ENCODE measurements at places on chromosomes 6 and 20.

DNA sequence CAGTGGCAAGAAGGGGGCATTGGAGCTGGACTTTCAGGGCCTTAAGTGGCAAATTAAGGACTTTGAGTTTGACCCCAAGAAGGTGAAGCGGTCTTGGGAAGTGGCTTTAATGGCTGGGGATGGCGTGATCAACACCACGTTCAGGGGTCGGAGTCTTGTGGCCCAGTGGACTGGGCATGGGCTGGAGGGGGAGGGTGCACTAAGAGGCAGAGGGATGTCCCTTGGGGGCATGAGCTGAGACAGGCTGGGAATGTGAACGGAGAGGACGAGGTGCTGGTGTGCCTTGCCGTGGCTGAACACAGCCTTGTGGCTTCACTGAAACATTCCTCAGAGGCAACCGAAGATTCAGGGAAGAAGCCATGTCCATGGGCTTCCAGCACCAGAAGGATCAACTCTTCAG, 227.0 kb downstream of the SYNDIG1 start:
- H3K27me3 ChIP-seq = peaks cover 4% of the 10 kb centered on the region
- no peak overlapping the region for H3K4me3 ChIP-seq
- no peak for DNase-seq
- no peaks in the 10 kb centered on the region for H3K36me3 ChIP-seq
- no peak overlapping the region for H3K27ac ChIP-seq

DNA sequence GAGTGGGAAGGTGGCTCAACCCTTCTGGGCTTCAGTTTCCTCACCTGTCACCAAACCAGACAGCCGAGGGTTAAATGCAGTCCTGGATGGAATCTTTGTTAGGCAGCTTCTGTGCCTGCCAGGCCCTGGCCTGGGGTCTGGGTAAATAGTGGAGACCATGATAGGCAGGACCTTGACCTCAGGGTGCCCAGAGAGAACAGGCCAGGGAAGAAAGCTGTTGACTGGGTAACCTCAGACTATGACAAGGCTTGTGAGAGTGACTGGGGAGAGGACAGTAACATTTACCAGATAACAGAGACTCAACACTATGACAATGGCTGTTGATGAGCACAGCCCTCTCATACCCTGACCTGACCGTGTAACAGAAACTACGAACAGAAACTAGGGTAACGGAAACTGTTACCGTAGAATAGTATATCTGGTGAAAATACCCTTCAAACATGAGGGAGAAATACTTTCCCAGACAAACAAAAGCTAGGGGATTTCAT, 218.3 kb downstream of the PREX1 start:
- no peak for DNase-seq
- H3K27ac ChIP-seq = no peak overlapping the region
- H3K4me1 ChIP-seq = peaks cover 8% of the 10 kb centered on the region
- no peaks in the 10 kb centered on the region for H3K27me3 ChIP-seq

DNA sequence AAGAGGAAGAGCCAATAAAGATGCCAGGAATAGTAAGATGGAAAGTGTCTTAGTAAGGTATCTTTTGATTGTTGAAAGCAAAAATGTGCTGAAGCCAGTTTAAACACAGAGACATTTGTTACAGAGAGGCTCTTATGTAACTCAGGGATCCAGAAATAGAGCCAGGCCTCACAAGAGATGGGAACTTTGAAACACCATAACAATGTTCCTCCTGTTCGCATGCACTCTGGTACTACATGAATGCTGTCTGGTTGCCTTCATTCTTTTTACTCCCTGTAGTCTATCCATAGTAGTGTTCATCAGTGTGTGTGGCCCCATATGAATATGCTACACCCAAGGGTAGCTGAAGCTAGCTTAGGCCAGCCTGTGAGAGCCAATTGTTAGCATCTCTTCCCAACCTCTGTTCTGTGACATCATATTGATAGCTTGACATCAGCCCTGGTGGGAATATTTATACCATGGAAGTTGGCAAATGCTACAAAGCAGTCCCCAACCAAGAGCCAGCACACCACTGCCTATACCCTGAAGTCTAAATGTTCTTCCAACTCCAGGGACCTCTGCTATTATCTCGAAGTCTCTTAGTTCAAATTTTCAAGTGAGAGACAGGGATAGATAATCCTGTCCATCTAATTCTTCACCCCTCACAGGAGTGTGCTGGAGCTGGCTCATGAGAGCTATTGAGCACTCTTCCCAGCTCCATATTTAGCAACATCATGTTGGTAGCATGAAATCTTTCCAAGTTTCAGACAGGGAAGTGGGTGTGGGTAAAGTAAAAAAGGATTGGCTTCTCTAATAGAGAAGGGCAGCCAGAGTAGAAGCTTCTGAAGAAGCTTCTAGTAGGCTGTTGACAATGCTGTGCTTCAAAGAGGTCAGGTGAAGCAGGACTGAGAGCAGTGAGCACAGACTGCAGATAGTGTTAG, 7.0 kb downstream of the NDUFAF5 start:
- peaks cover 9% of the 10 kb centered on the region for H3K36me3 ChIP-seq
- H3K4me3 ChIP-seq = no peak overlapping the region
- H3K27ac ChIP-seq = no peak overlapping the region
- peaks cover 24% of the 10 kb centered on the region for H3K4me1 ChIP-seq
- no peak for DNase-seq
- no peaks in the 10 kb centered on the region for H3K27me3 ChIP-seq

GRCh38 chr6:91566467-91566866, 979.6 kb upstream of the MAP3K7 start:
- DNase-seq = no peak
- no peak overlapping the region for H3K27ac ChIP-seq
- no peaks in the 10 kb centered on the region for H3K27me3 ChIP-seq
- H3K4me1 ChIP-seq = no peaks in the 10 kb centered on the region
- peaks cover 3% of the 10 kb centered on the region for H3K36me3 ChIP-seq

GRCh38 chr6:16236009-16236501, 2.3 kb upstream of the GMPR start:
- peaks cover 70% of the 10 kb centered on the region for H3K27me3 ChIP-seq
- H3K4me3 ChIP-seq = peak overlapping the region; percentile 14
- no peak overlapping the region for H3K27ac ChIP-seq

- DNase-seq = no peak
- peaks cover 3% of the 10 kb centered on the region for H3K36me3 ChIP-seq
- no peak overlapping the region for H3K4me3 ChIP-seq
- H3K27me3 ChIP-seq = no peaks in the 10 kb centered on the region
- no peaks in the 10 kb centered on the region for H3K4me1 ChIP-seq
These were observed 233.4 kb upstream of the ID4 start for GRCh38 chr6:19603721-19604120.

DNA sequence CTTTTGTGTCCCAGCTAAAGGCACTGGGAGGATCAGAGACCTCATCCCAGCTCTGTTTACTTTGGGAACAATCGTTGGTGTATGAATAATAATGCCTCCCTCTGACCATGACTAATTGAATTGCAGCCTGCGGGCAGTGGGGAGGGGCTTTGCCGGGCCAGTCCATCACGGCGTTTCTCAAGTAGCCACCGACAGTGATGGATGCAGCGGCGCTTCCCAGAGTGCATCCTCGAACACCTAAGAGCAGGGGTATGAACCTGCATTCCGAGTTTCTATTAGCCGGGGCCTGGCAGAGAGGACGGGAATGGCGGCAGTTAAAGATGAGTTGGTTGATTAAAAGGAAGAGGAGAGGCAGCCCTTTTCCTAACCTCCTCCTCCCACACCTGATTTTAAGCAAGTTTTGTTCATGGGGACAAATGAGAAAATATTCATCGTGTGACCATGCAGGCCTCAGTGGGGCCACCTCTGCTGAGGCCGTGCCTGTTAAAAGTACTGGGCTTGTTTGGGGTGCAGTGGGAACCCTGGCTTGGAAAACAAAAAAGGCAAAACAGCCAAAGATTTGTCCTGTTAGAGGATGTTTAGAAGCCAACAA, 154.1 kb downstream of the FOXA2 start:
- H3K27me3 ChIP-seq = peaks cover 96% of the 10 kb centered on the region
- peak; percentile 26 for DNase-seq
- H3K4me3 ChIP-seq = peak overlapping the region; percentile 38
- H3K36me3 ChIP-seq = no peaks in the 10 kb centered on the region
- H3K4me1 ChIP-seq = peaks cover 21% of the 10 kb centered on the region

GRCh38 chr6:5582762-5583161, 321.4 kb downstream of the FARS2 start:
- DNase-seq = no peak
- no peak overlapping the region for H3K4me3 ChIP-seq
- H3K27me3 ChIP-seq = no peaks in the 10 kb centered on the region
- peaks cover 7% of the 10 kb centered on the region for H3K36me3 ChIP-seq

DNA sequence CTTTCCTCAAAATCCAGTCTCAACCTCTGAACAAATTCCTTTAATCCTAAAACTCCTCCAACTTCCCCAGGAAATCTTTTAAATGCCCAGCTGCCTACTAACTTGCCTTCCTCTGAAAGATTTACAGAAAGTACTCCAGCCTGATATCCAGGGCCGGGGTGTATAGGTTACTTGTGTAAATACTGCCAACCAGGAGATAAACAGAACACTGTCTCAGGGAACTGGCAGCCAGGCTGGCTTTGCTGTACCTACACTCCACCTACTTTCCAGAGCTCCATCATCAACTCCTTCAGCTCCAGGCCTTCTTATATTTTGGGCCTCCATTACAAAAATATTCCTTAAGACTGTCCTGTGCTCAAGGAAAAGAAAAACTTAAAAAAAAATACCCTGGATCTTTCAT, 85.9 kb downstream of the CEP162 start:
- DNase-seq = no peak
- H3K4me1 ChIP-seq = no peaks in the 10 kb centered on the region
- no peak overlapping the region for H3K27ac ChIP-seq

DNA sequence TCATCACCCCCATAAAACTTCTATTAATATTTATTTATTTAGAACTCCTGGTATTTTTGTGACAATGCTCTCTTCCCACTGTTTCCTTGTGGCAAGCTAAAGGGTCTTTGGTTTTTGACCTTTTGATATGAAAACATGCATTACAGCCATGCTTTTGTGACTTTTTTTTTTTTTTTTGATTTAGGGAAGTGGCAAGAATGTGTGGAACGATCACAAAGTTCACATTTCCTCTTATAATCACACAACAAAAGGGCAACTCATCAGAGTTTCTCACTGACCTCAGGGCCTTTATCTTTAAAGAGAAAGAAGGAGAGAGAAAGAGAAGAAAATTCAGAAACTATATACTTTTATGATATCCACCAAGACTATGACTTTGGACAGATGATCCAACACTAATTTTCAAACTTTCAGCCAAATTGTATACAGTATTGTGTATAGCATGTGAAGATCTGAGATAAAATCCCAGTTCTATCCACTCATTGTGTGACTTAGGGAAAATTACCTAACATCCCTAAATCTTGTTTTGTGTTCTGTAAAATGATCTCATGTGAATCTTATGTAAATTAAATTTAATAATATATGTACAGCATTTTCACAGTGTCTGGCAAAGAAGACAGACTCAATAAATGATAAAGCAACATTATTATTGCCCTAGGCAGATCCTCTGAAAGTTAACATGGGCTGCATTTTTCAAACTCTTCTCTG, 106.8 kb upstream of the MARCKS start:
- H3K27ac ChIP-seq = peak overlapping the region; percentile 65
- no peak for DNase-seq
- no peaks in the 10 kb centered on the region for H3K27me3 ChIP-seq
- H3K4me3 ChIP-seq = no peak overlapping the region
- H3K4me1 ChIP-seq = peaks cover 13% of the 10 kb centered on the region

DNA sequence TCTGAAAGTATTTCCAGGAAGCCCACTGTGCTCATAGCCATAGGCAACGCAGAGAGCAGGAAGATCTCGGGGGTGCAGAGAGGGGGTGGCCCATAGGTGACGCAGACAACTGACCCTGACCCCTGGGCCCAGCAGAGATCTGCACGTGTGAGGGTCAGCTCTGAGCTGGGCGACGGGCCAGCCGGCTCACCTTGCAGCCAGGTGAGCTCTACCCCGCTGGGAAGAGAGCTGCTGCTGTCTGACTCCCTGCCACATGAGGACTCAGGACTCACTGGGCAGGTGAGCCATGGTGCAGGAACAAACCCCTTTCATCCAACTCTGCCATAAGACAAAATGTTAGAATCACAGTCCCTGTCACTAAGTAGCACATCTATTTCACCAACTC, 19.6 kb downstream of the ZBTB46 start:
- peaks cover 3% of the 10 kb centered on the region for H3K36me3 ChIP-seq
- no peak overlapping the region for H3K27ac ChIP-seq
- no peak overlapping the region for H3K4me3 ChIP-seq

DNA sequence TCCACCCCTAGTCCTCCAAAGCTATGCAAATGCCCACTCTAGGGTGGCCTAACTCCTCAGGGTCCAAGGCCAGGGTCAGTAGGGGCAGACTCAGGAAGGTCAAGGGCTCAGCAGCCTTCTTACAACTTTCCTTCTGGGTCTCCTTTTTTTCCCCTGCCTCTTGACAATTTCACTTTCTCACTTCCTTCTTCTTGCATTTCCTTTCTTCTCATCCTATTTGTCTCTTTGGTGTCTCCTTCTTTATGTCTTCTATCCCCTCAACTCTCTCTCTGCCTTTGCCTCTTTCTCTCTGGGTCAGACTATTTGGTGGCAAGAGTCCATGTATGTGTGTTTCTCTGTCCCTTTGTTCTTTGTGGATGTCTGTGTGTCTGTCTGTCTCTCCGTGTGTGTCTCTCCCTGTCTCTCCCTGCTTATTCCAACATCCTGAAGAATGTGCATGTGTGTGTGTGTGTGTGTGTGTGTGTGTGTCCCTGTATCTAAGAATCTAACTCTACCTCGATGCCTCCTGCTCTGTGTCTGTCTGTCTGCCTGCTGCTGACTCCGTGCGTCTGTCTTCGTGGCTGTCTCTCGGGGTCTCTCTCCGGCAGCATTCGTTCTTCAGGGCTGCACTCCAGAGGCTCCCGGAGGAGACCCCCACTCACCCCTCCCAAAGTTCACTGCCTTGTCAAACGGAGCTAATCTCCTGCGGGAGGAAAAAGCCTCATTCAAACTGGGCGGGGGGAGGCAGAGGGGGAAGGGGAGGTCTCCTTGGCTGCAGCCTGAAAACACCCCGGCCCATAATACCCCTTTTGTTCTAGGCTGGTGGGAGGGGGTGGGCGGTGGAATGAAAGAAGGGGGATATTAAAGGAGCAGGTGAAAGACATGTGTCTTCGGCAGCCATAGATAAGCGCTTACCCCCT, 51.7 kb upstream of the FOXP4 start:
- peaks cover 70% of the 10 kb centered on the region for H3K4me1 ChIP-seq
- DNase-seq = no peak
- peaks cover 24% of the 10 kb centered on the region for H3K27me3 ChIP-seq

DNA sequence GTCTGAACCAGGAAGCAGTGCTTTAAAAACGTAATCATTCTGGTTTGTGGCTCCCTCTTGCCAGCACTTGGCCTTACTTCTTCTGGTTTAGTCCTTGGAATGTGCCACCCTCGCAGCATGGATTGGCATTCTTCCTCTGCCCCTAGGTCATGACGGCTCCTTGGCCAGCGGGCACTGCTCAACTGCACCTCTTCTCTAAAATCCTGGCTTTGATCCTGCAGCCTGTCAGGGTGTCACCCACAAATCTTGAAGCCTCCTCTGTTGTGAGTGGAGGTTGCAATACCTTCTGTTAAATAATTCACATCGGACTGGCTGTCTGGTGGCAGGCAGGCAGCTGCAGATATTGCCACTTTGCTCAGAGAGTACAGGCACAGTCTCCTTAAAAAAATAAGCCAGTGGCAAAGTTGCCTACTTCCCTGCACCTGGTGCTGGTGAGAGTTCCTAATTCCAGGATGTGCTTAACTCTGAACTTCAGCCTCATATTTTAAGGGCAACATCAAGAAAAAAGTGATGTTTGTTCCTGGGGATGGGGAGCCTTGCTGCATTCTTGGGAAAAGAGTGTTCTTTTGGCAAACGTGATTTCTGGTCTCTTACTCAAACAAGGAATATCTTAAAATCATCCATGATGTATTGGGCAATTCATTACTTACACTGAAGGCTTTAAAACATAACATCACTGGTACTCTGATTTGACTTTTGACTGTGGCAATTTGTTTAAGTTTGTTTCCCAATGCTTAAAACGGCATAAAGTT, 179.8 kb downstream of the FOXA2 start:
- H3K4me1 ChIP-seq = peaks cover 19% of the 10 kb centered on the region
- no peak overlapping the region for H3K27ac ChIP-seq
- H3K4me3 ChIP-seq = peak overlapping the region; percentile 17
